ENCODE measurements at places on chromosomes 11 and 22. TPM values are rescaled to one million over a fixed set of nuclear protein-coding genes. Genes with fewer than 3 reads are reported as not detected.
A peak's percentile ranks its signal among the peaks of the same experiment; 100 is the strongest.

GRCh38 chr22:30714062-30714461, 19.4 kb downstream of the OSBP2 start:
- DNase-seq, result no peak

Gene ACR
- 0.48 TPM for polyA plus RNA-seq

GRCh38 chr11:95148406-95148805, 58.8 kb downstream of the ENDOD1 start:
- no peak for DNase-seq

DNA sequence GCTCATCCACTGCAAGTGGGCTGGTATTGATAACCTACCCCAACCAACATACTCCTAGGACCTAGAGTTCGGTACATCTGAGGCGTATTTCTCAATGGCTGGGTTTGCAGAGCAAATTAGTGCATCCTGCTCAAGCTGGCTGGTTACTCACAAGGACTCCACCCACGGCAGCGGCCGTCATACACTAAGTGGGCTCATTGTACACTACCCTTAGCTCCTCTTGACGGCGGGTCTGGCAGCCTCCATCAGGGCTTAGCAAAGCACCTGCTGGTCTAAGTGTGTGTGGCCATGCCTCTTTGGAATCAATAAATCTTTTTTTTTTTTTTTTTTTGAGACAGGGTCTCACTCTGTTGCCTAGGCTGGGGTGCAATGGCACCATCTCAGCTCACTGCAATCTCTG, 20.2 kb upstream of the KCNJ11 start:
- no peak for DNase-seq

DNA sequence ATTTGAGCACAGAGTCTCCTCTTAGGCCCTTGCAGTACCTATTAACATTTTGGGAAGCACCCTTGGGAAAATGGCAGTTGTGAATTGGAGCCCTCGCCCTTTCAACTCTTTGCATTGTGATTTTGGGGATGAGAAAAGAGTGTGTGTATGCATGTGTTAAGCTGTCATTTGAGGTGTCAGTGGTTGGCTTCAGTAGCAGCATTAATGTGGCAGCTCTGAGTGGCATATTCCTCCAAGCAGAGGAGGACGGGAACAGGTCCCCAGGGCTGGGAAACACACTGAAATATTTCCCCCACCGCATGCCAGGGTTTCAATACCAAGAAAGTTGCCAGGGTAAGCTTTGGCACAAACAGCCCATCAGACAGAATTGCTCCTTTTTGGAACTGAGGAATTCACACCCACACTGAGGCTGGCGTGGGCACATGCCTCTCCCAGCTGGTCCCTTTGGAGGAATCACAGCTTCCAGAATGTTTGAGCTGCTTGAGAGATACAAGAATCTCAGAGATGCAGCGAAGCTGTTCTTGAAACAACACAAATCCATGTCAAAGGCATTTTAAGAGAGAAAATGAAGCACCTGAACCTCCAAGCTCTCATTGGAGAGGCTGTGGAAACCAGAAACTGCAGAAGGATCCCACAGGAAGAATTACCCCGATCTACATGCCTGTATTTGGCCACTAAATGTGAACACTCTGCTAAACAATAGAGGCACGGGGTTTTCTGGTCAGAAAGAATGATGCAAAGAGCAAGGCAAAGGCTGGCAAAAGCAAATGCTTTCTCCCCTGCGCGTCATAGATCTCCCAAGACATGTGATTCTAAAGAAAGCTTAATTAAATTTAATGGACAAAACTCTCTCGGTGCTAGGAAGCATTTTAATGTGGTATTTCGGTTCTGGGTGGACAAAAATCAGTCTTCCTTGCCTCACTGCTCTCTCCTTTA, 67.2 kb upstream of the RCN1 start:
- DNase-seq, result no peak

DNA sequence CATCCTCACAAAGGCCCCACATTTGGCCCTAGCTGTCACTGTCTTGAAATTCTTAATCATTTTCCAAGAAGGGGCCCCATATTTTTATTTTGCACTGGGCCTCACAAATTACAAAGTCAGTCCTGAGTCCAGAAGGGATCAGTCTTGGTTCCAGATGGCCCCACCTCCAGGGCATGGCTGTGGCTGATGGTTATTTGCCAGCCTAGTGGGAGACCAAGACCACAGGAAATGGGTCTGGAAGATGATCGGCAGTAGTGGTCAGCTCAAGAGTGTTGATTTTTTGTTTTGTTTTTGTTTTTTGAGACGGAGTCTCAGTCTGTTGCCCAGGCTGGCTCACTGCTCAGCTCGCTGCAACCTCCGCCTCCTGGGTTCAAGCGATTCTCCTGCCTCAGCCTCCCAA, 47.1 kb upstream of the EMID1 start:
- DNase-seq, result no peak

DNA sequence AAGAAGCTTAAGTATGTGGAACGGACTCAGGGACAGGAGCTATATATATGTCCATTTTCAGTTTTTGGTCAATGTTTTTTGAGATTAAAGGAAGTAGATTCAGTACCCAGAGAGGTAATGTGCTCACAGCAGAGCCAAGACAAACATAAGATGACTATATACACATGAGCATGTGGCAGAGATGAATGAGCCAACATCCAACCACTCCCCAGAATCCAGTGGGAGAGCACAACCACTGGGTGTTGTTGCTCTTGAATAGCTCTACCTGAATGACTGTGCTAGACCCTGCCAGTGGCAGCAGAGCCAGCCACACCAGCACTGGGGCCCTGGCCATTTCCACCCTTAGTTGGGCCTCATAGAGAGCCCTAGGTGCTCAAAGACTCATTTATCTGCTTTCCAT, 10.7 kb upstream of the SYTL2 start:
- no peak for DNase-seq

Gene PATE4
- polyA plus RNA-seq, result 0.04 TPM

GRCh38 chr22:25413620-25414019, 150.9 kb upstream of the GRK3 start:
- DNase-seq, result no peak

Gene P2RY2
- polyA plus RNA-seq, result 4.8 TPM

DNA sequence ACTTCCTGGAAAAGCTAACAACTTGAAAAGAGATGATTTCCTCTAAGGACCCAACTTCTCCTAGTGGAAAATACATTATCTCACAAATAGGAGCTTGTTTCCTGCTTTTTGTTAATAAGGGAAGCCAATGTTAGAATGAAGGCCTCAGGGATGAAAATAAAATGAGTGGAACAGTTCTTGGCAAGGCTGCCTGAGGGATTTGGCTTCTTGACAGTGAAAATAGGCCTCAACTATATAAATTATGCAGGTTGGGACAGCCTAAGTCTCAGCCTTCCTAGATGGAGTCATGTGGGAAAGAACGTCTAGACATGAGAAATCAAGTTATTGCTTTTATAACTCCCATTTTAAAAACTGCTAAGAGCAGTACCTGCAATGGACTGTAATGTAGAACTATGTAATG, 92.8 kb upstream of the FIBIN start:
- DNase-seq, result no peak

DNA sequence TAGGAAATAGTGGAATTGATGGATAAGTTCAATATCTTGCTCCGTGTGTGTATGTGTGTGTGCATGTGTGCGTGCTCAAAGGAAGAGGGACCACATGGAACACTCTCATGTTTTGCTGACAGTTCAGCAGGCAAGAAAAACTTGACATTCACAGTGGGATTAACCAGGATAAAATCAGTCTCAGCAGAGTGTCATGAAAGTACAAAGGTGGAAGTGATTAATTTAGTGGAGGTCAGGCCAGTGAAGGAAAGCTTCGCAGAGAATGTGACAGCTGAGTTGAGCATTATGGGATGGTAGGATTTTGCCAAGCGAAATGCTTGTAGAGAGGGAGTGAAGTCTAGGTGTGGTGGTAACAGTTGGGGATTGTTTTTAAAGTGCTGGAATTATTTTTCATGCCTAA, 15.7 kb upstream of the FBXO3 start:
- DNase-seq, result peak; percentile 44

GRCh38 chr11:111606986-111607385, 4.7 kb downstream of the SIK2 start:
- no peak for DNase-seq

DNA sequence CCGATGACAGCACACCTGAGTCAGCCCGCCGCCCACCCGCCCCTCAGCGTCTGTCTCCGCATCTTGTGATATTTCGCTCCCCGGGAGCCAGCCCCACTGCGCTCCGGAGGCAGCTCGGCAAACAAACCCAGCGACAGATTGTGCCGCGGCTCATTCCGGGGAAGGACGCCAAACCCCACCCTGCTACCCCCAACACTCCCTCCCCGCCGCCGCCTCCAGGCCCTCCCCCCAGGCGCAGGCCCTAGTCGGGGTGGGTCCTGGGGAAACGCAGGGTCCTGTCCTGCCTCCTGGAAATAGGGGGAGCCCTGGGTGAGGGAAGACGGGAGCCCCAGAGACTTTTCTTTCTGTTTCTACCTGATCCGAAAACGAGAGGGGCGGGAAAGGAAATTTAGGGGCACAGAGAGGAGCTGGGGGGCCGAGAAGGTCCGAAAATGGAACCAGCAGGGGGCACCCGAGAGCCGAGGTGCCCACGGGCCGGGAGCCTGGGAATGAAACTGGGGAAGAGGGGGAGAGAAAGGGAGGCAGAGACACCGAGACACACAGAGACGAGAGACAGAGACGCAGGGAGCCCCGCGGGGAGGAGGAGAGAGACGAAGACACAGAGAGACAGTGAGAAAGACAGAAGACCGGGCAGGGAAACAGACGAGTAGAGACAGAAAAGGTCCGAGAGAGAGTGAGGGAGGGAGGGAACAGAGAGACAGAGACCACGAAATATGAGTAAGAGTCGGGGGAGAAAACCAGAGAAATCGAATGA, 1.7 kb upstream of the RTN4RL2 start:
- DNase-seq, result peak; percentile 43

DNA sequence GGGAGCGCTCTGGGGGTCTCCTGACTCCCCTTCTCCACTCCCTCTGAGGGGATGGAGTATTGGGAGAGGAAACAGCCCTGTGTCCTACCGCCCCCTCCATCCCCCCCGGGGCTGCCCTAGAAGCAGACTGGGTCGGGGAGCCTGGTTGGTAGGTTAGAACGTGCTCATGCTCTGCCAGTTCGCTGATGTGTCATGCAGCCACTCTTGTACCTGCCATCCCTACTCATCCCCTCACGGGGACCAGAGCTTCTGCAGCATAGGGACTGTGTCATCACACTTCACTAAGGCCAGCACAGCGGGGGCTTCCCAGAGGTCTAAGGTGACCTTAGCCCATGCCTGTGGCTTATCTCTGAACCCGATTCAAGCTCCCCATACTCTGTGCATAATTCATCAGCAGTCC, 4.7 kb downstream of the KCNJ1 start:
- DNase-seq, result no peak

GRCh38 chr11:63872800-63873197, 33.9 kb downstream of the MARK2 start:
- peak; percentile 59 for DNase-seq

Gene PRODH
- polyA plus RNA-seq, result 197 TPM

Gene MS4A4E
- polyA plus RNA-seq, result 0.85 TPM

Data from large intestine (tissue), 12 donors.